ENCODE measurements at places on chromosomes 16 and 17. TPM values are rescaled to one million over a fixed set of nuclear protein-coding genes. Genes with fewer than 3 reads are reported as not detected.

GRCh38 chr17:73286863-73287296 is 24.9 kb downstream of the CDC42EP4 start:
- DNase-seq: no peak

- DNase-seq: no peak
Observed at GRCh38 chr16:30744183-30744582, 4.0 kb upstream of the PHKG2 start.

DNA sequence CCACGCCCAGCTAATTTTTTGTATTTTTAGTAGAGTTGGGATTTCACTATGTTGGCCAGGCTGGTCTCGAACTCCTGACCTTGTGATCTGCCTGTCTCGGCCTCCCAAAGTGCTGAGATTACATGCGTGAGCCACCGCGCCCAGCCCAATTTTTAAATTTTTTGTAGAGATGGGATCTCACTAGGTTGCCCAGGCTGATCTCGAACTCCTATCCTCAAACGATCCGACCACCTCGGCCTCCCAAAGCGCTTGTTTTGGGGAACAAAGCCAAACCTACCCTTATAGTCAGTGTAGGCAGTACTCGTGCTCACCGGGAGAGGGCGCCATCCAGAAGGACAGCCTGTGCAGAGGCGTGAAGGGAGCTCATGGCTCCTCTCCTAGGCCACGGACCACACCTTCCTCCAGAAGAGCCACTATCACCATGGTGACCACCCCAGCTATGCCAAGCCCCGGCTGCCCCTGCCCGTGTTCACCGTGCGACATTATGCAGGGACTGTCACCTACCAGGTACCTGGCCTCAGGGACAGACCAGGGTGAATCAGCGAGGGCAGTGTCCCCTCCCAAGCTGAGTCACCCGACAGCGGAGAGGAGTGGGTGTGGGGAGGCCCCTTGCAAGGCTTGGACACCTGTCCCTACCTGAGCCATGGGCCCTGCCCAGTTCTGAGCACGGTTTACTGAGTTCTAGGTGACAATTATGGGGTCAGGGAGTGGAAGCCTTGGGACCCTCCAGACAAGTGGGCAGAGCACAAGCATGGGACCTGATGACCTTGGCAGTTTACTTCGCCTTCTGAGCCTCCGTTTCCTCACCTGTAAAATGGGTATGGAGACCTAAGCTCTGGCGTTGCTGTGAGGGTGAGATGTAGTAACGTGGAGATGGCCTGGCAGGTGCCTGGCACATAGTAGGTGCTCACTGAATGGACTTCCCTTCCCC is 13.7 kb downstream of the MYO15B start:
- no peak for DNase-seq

DNA sequence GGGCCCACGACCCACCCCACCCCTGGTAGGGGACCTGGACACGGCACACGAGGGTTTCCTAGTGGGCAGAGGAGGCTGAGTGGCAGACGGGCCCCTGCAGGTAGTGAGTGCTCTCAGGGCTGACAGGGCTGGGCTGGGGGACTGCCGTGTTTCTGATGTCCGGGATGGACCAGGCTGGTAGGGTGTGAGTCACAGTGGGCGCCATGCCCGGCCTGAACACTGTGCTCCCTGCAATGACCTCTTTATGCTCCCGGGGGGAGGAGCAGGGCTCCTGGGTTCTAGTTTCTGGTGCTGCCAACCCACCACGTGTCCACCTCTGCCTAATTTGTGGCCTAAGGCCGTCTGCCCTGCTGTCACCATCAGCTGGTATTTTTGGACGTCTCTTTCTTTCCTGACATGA is 26.3 kb downstream of the ARHGAP23 start:
- peak; percentile 96 for DNase-seq

- DNase-seq: no peak
Observed at GRCh38 chr16:5045499-5046115, 11.9 kb upstream of the NAGPA start.

DNA sequence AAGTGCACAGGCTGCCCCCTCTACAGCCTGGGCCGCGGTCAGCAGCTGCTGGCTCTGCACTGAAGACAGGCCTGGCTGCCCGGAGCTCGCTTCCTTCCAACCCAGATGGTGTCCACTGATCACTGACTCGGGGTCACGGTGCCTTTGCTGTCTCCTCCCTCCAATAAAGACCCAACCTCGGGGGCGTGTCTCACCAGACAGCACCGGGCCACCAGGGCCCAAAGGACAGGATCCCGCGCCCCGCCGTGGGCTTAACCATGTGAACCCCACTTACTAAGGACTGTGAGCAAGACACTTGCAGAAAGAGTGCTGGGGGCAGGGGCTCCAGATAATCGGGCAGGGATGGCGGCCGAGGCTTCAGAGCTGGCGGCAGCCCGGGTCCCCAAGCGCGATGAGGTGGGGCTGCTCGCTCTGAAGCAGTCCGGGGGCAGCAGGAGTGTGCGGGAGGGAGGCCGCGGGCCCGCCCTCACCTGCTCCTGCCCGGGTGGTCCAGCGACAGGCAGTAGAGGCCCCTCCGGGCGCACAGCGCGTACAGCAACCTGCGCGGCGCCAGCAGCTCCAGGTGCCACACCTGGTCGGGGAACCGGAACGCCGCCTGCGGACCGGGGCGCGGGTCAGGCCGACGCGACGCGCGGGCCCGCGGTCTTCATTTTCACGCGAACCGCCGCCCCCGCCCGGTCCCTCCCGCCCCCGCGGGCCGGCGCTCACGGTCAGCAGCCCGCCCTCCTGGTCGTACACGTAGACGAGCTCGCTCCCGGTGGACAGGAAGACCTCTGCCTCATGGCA is 502 bp downstream of the FAAP100 start:
- peak; percentile 55 for DNase-seq

DNA sequence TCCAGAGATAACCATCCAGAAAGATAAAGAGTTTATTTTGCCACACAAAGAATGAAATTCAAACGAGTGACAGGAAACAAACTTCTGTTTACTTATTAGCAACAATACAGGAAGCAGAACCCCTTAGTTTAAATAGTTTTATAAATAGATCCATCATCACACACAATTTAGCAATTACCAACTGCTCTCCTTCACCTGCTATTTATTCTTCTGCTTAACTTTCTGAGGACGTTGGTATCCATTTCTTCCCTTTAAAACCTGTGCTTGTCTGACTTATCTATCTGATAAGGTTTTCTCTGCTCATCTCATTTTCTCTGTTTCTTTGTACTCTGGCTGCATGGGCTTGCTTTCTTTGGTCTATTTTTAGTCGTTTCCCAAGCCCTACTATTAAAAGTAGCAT is 4.3 kb upstream of the ADAMTS18 start:
- DNase-seq: no peak

DNA sequence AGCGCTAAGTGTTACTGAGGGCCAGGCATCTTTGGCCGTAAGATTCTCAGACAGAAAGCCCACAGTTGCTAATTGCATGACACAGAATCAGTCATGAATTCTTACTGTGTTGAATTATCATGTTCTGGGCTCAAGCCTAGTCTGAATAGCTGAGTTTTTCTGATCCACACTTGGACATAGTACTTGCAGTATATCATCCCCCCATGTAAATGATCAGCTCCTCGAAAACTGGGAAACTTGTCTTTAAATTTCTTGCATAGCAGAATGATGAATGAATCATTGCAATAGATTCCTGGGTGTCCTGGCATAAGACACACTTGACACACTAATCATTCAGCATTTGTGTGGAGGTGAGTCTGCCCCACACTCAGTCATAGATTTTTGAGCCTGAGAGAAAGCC is 2.2 kb downstream of the MLYCD start:
- DNase-seq: no peak

DNA sequence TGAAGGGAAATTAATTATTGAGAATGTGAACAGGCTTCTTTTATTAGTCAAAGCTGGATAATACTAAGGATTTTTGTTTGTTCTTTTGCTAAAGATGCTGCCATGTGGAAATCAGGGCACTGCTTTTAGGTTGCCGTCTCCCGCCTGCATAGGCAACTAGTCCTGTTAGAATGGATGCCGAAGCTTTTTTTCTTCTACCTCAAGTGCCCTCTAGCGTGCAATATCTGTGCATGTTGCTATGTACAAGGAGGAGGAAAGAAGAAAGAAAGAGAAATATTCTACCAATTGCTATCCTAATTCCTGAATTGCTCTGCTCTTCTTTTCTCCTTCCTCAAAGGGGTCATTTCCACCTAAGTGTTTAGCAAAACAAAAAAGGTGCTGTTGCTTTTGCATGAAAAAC is 5.2 kb upstream of the CDH8 start:
- DNase-seq: no peak

DNA sequence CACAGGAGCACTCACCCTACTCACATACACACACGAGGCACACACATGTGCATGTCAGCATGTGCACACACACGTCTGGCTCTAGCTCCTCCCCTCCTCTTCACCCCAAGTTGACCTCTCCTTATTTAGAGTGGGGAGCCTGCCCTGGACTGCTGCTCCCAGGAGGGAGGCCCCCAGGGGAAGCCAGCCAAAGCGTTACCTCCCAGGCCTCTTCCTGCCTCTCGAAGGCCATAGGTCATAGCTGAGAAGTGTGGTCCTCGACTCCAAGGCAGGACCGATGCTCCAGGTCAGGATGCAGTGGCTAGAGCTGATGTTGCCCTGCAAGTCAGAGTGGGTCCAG is 18.8 kb downstream of the POLR3K start:
- no peak for DNase-seq

DNA sequence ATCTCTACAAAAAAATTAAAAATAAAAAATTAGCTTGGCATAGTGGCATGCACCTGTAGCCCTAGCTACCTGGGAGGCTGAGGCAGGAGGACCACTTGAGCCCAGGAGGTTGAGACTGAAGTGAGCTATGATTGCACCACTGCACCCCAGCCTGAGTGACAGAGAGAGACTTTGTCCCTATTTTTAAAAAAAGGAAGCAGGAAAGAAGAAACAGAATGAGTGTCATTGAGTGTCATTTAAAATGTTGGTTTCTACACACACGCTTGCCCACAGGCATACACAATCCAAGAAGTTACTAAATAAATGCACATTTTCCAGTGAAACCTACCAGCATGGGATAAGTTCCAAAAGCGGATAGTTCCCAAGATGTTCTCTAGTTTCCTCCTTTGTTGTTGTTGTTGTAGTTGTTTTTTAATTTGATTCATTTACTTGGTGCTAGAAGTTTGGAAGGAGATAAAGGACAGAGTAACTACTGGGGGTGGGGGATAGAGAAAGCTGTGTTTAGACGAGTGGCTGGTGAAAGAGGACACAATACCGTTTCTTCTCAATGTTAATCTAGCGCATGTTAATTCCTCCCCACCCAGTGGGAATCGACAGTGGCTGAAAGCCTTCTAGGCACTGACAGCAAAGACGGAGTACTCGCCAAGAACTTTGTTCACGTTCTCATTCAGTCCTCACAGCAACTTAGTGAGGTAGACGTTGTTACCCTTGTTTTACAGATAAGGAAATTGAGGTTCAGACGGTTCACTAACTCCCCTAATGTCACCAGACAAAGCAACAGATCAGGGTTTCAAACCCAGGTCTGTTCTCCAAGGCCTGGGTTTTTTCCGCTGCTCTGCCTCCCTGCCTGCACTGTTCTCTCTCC is 17.3 kb downstream of the MRPS23 start:
- DNase-seq: no peak

DNA sequence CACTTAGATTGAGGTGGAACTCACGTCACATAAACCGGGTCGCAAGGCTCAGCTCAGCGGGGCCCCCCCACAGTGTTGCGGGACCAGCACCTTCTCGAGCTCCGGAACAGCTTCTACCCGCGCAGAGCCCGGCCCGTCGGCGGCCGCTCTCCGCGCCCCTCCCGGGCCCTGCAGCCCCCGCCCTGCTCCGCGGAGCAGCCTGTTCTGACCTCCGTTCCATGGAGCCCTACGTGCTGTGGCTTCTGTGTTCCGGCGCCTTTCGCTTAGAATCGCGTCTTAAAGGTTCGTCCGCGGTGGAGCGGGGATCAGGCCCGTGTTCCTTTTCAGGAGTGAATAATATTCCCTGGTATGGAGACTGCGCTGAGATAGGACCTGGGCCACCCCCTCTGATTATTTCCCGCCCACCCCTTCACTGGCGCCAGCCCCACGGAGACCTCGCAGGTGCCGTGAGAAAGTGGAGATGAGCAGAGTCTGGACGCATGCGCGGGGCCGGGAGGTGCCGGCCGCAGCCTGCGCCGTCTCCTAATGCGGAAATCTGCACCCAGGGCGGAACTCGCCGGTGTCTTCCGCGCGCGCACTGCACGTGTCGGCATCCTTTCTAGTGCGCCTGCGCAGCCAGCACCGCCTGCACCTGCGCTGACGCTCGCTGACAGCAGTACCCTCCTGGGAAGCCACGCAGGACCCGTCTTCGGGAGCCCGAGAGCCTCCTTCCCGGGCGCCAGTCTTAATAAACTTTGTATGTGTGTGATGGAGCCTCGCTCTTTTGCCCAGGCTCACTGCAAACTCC is 30.9 kb downstream of the ZNF778 start:
- DNase-seq: no peak

DNA sequence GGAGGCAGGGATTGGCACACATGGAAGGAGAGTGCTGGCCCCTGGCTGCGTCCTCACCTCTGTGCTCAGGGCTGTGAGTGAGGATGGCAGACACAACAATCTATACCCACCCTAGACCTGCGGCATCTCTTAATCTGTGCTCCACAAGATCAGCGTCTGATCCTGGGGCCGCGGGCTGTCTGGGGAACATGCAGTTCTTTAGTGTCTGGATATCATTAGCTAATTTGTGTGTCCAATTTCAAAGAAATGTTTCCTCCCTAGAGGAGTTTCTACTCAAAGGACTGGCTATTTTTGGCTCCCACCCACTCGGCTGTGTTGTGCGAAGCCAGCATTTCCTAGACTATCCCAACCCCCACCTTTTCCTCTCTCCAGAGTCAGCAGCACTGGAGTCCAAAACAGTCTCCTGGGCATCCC is 93.8 kb downstream of the GRIN2A start:
- no peak for DNase-seq

DNA sequence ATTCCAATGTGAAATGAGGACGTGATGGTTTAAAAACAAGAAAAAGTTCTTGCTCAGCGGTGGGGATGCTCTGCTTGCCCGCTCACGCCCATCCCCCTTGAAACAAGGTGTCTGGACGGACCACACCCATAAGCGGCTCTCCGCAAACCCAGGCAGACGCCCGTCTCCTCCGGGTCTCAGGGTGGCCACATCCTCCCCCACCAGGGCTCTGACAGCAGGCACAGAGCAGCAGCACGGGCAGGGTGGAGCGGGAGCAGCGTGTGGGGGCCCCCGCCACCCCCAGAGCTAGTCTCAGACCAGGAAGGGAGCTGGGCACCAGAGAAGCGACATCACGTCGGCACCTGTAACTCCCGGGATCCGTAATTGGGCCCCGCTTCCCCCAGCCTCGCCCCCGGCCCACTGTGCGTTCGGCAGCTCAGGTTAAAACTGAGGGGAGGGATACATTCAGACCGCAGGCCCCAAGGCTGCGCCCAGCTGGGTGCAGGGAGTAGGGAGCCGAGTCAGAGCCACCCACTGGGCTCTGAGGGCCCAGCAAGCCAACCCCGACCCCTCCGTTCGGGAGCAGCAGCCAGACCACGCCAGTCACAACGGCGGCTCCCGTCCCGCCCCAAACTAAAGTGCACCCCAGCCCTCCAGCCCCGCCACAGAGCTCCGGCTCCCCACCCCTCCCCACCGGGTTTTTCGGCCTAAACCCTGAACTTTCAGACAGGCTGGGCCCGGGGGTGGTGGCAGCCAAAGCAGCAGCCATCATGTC is 22.0 kb downstream of the CLUH start:
- DNase-seq: no peak

Gene TLCD3B
- 54.8 TPM for total RNA-seq

Gene PPM1D
- total RNA-seq: 14.8 TPM

Gene YPEL2
- 57.7 TPM for total RNA-seq

Gene TP53TG3
- not detected for total RNA-seq

Data from dorsolateral prefrontal cortex (tissue), 122 donors.